Stimulated activated CD8-positive, alpha-beta memory T cell treated with anti-CD3 and anti-CD28 coated beads, Interleukin-4, amount 100 ng/mL, for 48 hours (primary cell): ENCODE measurements at places on chromosomes 5 and 9.
A peak's percentile ranks its signal among the peaks of the same experiment; 100 is the strongest.

DNA sequence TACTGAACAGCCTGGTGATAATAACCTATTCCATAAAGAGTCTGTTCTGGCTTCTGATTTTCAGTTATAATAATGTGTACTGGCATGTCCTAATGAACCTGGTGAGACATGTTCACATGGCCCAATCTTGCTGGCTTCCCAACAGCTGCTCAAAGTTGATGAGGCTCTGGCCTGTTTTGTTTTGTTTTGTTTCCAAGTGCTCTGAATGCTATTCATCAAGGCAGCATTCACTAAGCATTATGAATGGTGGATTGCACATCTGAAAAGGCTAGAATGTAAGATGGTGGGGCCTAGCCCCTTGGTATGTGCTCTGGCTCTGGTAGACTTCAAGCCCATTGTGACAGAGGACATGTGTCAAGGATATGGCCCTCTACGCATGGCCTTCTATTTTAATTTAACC lies 388.5 kb downstream of the PSAT1 start:
- DNase-seq, result no peak

- DNase-seq, result no peak
Measured at GRCh38 chr9:72262063-72262462, 102.9 kb downstream of the ZFAND5 start.

- no peak for DNase-seq
Measured at GRCh38 chr5:74067748-74068541, 441.9 kb downstream of the ARHGEF28 start.

- DNase-seq, result no peak
Measured at GRCh38 chr5:96150007-96150406, 188.4 kb upstream of the ELL2 start.

GRCh38 chr9:6007058-6007769 lies 8.2 kb downstream of the RANBP6 start:
- DNase-seq, result peak; percentile 97

DNA sequence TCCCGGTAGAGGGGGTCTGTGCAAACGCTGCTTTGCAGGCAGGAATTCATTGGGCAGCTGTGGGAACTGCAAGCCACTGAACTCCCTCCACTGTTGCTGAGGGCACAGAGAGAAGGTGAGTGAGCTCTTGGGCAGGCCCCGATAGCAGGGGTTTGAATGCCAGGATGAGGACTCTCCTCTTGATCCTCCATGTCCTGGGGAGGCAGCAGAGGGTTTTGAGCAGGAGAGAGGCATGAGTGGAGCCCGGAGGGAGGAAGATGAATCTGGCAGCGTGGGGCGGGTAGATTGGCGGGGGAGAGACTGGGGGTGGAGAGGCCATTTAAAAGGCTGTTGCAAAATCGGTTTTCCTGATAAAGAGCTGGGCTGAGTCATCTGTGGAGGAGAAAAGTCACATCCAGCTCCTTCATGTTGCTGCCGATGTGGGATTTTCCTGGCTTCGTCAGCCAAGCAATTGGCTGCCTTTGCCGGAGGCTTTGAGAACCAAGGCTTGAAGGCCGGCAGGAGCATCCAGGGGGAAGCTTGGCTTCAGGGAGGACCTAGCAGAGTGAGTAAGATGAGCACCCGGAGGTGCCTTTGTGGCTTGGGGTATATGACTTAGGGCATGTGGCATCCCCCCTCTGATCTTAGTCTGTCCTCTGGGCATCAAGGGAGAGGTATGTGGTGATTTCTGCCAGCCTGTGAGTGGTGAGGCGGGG lies at the start of gene SYNPO:
Gene SYNPO (plus strand): TSS at position 350 of the 695 bp plus-strand sequence. CDS start 7,616 bp downstream, outside the sequence.
- DNase-seq, result no peak
